GDM1 (cell line): ENCODE measurements at places on chromosomes 4 and X.
A peak's percentile ranks its signal among the peaks of the same experiment; 100 is the strongest.

DNA sequence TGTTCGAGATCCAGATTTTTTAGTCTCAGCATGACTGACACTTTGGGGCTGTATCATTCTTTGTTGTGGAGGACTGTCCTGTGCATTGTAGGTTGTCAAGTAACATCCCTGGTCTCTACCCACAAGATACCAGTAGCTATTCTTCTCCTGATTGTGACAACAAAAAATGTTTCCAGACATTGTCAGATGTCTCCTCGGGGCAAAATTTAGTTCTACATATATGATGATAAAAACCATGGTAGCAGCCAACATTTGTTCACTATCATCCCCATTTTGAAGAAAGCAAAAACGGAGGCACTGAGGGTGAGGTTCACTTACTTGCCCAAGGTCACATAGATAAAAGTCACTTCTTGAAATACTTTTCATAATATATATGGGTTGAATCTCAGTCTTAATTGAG lies 11.3 kb downstream of the REPS2 start:
- DNase-seq, result no peak

DNA sequence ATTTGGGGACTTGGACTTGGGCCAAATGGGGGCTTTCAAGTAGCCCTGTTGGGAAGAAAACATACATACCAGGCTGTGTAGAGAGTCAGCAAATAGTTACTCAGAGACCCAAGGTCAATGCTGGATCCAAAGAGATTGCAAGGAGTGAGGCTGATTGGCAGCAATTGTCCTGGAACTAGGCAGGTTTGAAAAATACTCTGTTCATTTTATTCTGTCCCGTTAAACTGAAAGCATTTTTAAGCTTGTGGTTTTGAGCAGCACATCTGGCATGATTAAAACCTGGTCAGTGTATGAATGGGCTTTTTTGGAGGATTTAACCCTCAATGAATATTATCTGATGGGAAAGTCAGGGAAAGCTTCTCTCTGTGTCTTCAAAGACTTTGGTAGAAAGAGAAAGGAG lies 294.3 kb upstream of the BOD1L1 start:
- no peak for DNase-seq

DNA sequence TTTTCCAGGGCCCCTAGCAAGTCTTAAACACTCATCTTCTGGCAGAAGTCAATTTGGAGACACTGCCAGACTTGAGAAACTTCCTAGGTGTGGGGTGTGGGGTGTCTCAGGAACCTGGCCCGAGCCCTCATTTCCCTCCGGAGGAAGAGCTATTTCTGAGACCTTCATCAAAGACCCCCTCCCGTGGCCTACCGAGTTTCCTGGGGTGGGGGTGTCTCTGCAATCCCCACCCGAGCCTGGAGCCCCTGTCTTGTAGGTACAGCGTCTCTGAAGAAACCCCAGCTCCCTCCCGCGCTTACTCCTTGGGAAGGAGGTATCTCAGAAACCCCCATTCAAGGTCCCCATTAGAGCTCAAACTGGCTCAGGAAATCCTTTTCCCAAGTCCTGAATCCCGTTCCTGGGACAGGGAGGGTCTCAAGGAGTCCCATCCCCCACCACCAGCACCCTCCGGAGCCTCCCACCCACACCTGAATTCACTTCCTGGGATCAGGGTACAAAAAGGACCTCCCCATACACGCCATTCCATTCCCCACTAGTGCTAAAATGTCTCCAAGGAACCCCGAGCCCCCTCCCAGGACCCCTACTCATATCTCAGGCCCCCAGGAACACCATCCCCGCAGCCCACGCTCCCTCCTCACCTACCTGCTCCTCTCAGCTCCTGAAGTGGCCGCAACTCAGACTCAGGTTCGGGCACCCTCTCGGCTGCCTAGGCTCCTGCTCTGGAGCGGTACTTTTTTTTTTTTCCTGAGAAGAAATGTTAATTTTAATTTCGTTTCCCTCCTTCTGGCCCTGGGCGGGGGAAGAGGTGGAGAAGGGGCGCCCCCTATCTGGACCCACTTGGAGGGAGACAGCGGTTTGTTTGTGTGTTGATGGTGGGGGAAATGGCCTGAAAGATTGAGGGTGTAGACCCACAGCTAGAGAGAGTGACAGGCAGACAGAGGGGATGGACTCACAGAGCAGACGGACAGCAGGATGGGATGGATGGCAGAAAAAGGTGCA lies 1.1 kb downstream of the SLC38A5 start:
- no peak for DNase-seq

DNA sequence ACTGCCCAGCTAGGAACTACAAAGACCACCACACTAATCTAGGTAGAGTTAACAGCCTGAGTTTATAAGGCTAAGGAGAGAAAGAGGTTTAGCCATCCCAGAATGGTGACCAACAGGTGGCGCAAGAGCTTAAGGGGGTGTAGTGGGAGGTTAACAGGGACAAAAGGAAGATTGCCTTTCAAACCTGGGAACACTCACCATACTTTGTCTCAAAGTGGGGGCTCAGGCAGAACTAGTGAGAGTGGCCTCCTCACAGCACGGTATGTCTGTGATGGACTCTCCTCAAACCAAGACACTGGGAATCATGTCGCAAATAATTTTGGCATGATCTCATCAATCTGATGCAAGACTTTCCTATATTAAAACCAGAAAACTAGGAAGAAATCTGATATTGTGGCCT lies 23.4 kb downstream of the CCNI start:
- peak; percentile 44 for DNase-seq

GRCh38 chr4:93775551-93775950 lies 53.0 kb upstream of the ATOH1 start:
- DNase-seq, result no peak

GRCh38 chrX:150690126-150690525 lies 3.1 kb upstream of the MTMR1 start:
- DNase-seq, result no peak

- DNase-seq, result no peak
Measured at GRCh38 chrX:136880003-136880451, 498 bp downstream of the RBMX start.

DNA sequence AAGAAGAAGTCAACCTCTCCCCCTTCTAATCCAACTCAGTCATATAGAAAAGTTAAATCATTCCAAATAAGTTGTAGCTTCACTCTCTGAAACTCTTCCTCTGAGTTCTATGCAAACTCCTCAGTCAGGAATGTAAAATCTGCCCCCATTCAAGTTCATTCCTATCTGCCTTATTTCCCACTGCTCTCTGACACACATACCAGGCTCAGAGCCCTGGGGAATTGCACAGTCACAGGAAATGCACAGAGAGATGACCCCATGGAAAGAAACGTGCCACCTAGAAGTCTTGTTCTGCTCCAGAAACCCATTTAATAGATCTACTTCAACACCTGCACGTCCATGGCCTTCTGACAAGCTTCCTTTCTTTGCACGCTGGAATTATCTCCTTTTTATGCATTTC lies 236.0 kb upstream of the VCX3A start:
- DNase-seq, result no peak

DNA sequence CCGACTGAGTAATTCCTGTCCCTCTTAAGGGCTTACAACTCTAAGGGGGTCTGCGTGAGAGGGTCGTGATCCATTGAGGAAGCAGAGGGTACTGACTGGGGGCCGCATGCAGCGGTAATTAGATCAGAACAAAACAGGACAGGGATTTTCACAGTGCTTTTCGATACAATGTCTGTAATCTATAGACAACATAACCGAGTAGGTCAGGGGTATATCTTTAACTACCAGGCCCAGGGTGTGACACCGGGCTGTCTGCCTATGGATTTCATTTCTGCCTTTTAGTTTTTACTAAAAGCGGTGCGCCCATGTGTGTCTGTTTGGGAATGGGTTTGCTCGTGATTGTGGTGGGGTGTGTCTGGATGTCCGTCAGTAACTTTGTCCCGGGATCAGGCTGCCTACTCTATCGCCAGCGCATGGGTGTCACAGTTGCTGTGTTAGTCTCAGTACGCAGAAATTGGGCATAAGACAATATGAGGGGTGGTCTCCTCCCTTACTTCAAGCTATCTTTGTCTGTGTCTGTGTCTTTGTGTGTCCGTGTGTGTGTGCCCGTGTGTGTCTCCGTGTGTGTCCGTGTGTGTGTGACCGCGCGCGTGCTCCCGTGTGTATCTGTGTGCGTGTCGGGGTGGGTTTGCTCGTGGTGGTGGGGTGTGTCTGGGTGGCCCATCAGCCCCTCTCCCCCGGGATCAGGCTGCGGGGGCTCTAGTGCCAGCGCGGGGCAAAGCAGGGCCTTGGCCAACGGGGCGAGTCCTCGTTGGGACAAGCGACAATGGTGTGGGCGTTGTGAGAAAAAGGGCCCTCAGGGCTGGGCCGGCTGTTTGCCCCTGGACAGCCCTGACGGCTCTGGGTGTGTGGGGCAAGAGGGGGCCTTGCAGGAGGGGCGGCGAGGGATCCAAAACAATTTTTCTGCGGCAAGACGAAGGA lies 10.4 kb downstream of the FRG2 start:
- DNase-seq, result no peak

DNA sequence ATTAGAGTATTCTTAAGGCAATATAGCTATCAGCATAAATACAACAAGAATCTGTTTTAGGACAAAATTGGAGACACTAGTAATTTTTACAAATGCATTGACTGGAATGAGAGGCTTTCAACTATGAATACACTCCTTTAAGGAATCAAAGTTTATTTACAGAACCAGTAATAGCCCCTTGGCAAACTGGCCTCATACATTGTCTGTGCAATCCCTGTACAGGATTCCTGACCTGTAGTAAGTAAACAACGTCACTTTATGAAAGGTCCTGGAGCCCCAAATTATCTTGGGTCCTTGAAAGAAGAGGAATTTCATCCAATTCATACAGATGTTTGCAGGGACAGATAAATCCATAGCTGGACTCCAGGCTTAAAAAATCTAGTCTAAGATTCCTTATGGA lies 25.4 kb upstream of the CXCL3 start:
- DNase-seq, result no peak

- DNase-seq, result no peak
Measured at GRCh38 chr4:189177130-189177529, 763.5 kb upstream of the FRG1 start.

DNA sequence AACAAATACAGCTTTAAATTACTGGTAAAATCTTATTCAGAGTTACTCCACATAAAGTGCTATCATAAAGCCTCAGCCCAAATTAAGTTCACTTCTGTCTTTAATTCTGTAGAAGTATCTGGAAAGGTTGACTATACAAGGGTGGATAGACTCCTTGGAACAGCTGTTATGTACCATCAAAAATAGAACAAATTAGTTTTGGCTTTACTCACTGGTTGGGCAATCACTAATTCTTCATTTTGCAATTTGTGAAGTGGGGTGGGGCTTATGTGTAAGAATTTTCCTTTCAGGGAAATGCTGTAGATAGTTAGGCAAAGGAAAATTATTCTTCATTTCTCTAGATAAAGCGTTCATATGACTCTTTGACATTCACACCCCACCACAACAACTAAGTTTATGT lies 7.8 kb downstream of the DIAPH2 start:
- DNase-seq, result no peak

- no peak for DNase-seq
Measured at GRCh38 chr4:48329976-48330375, 11.4 kb upstream of the SLAIN2 start.

GRCh38 chr4:2702361-2702760 lies 53.8 kb downstream of the TNIP2 start:
- no peak for DNase-seq

GRCh38 chr4:105992641-105993305 lies 97.5 kb downstream of the NPNT start:
- DNase-seq, result no peak

DNA sequence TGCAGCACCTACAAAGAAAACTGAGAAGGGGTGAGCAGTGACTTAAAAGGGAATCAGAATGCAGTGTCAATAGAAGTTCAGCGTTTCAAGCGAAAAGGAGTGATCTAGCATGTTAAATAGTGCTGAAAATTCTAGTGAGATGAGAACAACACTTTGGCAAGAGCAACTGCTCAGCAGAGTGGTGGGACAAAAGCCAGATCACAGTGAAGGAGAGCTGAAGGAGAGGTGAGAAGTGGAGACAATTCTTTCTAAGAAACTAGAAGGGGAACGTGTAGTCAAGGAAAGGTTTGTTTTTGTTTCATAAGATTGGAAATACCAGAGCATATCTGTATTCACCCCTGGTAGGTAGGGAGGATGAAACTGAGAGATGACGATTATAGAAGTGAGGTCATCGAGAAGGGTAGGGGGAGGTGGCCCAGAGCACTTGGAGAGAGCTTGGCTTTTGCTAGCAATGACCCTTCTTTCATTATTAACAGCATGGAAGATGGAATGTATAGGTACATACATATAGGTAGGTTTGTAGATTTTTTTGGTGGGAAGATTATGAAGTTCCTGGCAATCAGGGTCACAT lies 33.7 kb downstream of the SRPX2 start:
- no peak for DNase-seq

GRCh38 chr4:162201673-162202072 lies 37.9 kb upstream of the FSTL5 start:
- no peak for DNase-seq
